ENCODE measurements at places on chromosomes 5 and 9.
A peak's percentile ranks its signal among the peaks of the same experiment; 100 is the strongest.

DNA sequence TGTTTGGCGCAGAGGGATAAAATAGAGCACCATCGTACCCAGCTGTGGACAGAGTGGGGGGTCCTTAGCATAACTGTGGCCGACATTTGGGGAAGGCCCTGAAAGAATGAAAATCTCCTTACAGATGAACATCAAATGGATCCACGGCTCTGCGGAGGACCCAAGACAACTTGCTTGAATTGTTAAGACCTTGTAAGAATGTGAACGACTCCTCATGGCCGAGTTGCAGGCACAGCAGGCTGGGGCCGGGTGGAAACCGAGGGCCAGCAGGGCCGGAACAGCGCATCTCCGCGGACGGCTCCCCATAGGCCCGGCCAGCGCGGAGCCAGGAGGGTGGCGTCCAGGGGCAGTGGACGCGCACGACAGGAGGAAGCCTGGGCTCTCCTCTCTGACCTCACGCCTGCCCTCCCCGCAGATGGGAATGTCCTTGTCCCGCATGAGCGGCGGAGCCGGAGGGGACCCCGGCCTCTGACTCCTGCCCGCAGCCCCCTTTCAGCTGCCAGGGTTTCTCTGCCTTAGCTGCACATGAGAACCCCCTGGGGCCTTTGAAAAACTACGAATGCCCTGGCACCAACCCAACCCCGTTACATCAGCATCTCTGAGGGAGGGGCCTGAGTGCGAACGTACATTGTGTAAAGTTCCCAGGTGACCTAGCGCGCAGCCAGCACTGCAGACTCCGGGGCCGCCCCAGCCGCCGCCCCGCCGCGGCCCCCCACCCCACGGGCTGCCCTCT, 36.2 kb upstream of the PTCH1 start:
- no peak overlapping the region for H3K27ac ChIP-seq
- H3K4me1 ChIP-seq: no peaks in the 10 kb centered on the region
- peaks cover 3% of the 10 kb centered on the region for H3K27me3 ChIP-seq
- H3K4me3 ChIP-seq: no peak overlapping the region
- DNase-seq: no peak
- H3K36me3 ChIP-seq: no peaks in the 10 kb centered on the region

DNA sequence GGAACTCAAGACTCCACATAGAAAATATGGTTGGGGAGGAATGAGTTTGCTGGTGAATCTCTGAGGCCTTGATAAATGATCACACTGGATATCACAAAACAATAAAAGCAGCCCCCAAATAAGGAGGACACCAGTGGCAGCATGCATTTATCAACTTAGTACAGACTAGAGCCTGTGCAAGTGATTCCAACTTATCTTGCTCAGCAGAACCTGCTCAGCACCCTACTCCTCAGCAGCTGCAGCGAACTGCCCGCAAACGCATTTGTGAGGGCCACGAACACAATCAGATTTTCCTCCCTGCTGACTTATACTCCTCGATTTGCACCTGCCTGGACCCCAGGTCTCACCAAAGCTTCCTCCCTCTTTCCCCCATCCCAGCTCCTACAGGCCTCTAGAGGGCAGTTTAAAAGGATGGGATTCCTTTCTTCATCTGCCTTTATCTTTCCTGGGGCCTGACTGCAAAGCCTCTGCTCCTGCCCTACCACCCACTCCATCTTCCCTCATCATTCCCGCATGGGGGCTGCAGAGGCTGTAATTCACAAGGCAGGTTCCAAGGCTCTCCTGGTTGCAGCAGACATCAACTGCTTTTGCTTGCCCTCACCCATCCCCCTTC, 41.2 kb downstream of the ANKS6 start:
- no peak overlapping the region for H3K27ac ChIP-seq
- no peak overlapping the region for H3K4me3 ChIP-seq
- no peaks in the 10 kb centered on the region for H3K4me1 ChIP-seq

DNA sequence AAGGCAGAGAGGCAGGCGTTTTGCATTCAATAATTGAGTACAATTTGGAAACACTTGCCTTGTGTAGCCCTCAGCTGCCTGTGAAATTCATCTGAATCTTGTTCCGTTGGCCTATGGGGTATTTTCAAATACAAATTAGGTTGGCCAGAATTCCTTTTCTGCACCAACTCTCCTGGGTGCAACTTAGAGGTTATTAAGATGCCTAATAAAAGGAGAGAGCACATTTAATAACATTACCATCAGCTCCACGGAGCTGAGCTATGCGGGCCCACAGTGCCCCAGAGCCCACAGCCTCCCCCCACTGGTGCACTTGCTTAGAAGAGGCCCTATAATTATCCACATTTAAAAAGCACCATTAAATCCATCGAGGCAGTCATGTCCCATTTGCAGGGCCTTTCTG, 367.6 kb upstream of the CLINT1 start:
- H3K27ac ChIP-seq: no peak overlapping the region
- H3K27me3 ChIP-seq: no peaks in the 10 kb centered on the region
- no peaks in the 10 kb centered on the region for H3K4me1 ChIP-seq

GRCh38 chr5:20088361-20088760, 100.4 kb upstream of the CDH18 start:
- H3K36me3 ChIP-seq: no peaks in the 10 kb centered on the region
- no peaks in the 10 kb centered on the region for H3K4me1 ChIP-seq
- no peak overlapping the region for H3K27ac ChIP-seq
- H3K27me3 ChIP-seq: no peaks in the 10 kb centered on the region
- no peak for DNase-seq

GRCh38 chr5:67792891-67793290, 422.7 kb upstream of the PIK3R1 start:
- no peak overlapping the region for H3K27ac ChIP-seq
- no peak for DNase-seq
- no peaks in the 10 kb centered on the region for H3K36me3 ChIP-seq

GRCh38 chr5:132387640-132388117, 18.2 kb downstream of the SLC22A5 start:
- no peak overlapping the region for H3K27ac ChIP-seq
- DNase-seq: no peak
- H3K4me3 ChIP-seq: no peak overlapping the region
- peaks cover 8% of the 10 kb centered on the region for H3K4me1 ChIP-seq

GRCh38 chr9:37812773-37813379, 12.3 kb downstream of the DCAF10 start:
- no peaks in the 10 kb centered on the region for H3K4me1 ChIP-seq
- H3K27ac ChIP-seq: no peak overlapping the region
- no peaks in the 10 kb centered on the region for H3K36me3 ChIP-seq
- H3K27me3 ChIP-seq: no peaks in the 10 kb centered on the region
- H3K4me3 ChIP-seq: no peak overlapping the region

DNA sequence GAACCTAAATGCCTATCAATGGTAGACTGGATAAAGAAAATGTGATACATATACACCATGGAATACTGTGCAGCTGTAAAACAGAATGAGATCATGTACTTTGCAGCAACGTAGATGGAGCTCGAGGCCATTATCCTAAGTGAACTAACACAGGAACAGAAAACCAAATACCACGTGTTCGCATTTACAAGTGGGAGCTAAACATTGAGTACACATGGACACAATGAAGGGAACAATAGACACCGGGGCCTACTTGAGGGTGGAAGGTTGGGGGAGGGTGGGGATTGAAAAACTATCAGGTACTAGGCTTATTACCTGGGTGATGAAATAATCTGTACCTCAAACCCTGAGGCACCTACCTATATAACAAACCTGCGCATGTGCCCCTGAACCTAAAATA, 22.4 kb upstream of the DEPDC1B start:
- no peak for DNase-seq
- H3K27ac ChIP-seq: no peak overlapping the region
- H3K4me1 ChIP-seq: no peaks in the 10 kb centered on the region
- H3K27me3 ChIP-seq: no peaks in the 10 kb centered on the region

- H3K36me3 ChIP-seq: peaks cover 23% of the 10 kb centered on the region
- no peaks in the 10 kb centered on the region for H3K27me3 ChIP-seq
- no peak overlapping the region for H3K4me3 ChIP-seq
- DNase-seq: no peak
- no peaks in the 10 kb centered on the region for H3K4me1 ChIP-seq
- no peak overlapping the region for H3K27ac ChIP-seq
Observed at GRCh38 chr5:172931001-172931536, 28.2 kb upstream of the RPL26L1 start.

DNA sequence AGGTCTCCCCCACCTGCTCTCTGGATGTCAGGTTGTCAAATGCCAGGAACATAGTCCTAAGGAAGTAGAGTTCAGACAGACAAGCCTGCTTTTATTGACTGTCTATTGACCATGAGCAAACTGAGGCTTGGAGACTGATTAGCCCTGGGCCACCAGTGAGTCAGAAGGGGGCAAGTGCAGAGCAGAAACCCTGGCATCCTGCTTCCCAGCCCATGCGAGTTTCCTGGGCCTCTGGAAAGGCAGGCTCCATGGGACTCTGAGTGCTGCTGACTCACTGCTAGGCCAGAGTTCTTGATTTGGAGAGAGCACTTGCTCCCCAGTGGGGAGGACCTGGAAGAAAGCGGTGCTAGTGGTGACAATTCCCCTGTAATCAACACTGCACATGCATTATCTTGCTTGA, 2.8 kb upstream of the HBEGF start:
- H3K4me1 ChIP-seq: peaks cover 9% of the 10 kb centered on the region
- no peak for DNase-seq
- H3K27me3 ChIP-seq: no peaks in the 10 kb centered on the region
- H3K36me3 ChIP-seq: no peaks in the 10 kb centered on the region
- no peak overlapping the region for H3K27ac ChIP-seq

- no peak overlapping the region for H3K27ac ChIP-seq
- H3K4me1 ChIP-seq: peaks cover 12% of the 10 kb centered on the region
- peaks cover 53% of the 10 kb centered on the region for H3K27me3 ChIP-seq
- DNase-seq: no peak
- H3K4me3 ChIP-seq: peak overlapping the region; percentile 50
Observed at GRCh38 chr5:115179394-115180164, 9.9 kb upstream of the TRIM36 start.

DNA sequence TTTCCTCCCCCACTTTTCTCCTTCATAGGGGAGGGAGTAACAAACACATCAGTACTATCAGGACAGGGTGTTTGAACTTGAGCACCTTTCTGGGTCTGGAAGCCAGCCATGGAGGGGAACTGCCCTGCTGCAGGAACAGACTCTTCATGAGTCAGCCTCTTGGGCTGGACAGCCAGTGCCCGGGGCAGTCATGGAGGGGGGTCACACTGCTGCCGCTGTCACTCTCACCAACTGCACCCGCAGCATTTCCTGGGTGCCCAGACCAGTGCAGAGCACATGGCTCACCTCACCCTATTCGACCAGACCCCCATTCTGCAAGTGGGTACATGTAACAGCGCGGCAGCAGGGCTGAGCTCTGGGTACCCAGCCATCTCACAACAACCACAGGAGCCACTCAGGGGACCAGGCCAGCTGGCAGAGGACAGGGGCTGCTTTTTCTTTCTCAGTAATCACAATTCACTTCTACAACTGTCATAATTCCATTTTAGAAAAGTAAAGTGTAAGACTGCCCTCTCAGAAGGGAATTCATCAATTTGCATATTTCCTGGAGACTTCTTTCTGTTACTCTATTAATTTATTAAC, 118.4 kb downstream of the CTNND2 start:
- no peaks in the 10 kb centered on the region for H3K36me3 ChIP-seq
- H3K4me3 ChIP-seq: no peak overlapping the region
- no peak for DNase-seq
- no peak overlapping the region for H3K27ac ChIP-seq
- H3K4me1 ChIP-seq: no peaks in the 10 kb centered on the region

- H3K36me3 ChIP-seq: no peaks in the 10 kb centered on the region
- H3K4me3 ChIP-seq: no peak overlapping the region
- H3K4me1 ChIP-seq: no peaks in the 10 kb centered on the region
Observed at GRCh38 chr9:16143947-16144890, 591.4 kb downstream of the CCDC171 start.

- no peak for DNase-seq
- no peaks in the 10 kb centered on the region for H3K36me3 ChIP-seq
- no peaks in the 10 kb centered on the region for H3K27me3 ChIP-seq
- no peaks in the 10 kb centered on the region for H3K4me1 ChIP-seq
Observed at GRCh38 chr5:100584069-100584468, 48.9 kb downstream of the FAM174A start.

GRCh38 chr5:142428773-142429473, 104.1 kb upstream of the SPRY4 start:
- no peak overlapping the region for H3K27ac ChIP-seq
- no peak overlapping the region for H3K4me3 ChIP-seq
- H3K27me3 ChIP-seq: no peaks in the 10 kb centered on the region
- DNase-seq: no peak
- H3K36me3 ChIP-seq: no peaks in the 10 kb centered on the region

DNA sequence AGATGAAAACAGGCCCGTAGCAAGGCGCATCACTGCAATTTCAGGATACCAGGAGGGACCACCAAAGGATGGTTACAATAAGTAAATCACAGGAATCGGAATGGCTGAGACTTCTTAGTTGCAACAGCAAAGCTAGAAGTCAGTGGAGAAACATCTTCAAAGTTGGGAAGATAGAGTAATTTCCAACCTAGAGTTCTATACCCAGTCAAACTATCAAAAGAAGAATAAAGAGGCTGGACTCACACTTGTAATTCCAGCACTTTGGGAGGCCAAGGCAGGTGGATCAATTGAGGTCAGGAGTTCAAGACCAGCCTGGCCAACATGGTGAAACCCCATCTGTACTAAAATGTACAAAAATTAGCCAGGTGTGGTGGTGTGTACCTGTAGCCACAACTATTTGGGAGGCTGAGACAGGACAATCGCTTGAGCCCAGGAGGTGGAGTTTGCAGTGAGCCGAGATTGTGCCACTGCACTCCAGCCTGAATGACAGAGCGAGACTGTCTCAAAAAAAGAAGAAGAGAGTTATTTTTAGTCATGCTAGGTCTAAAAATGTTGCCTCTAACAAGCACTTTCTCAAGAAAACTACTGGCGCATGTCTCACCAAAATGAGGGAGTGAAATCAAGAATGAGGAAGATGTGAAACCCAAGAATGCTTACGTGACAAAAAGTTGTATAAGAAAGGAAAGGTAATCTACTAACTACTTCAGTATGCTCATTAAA, 267.7 kb downstream of the DENND1A start:
- H3K4me3 ChIP-seq: no peak overlapping the region
- no peaks in the 10 kb centered on the region for H3K27me3 ChIP-seq
- no peak for DNase-seq
- H3K36me3 ChIP-seq: peaks cover 9% of the 10 kb centered on the region
- H3K4me1 ChIP-seq: no peaks in the 10 kb centered on the region

DNA sequence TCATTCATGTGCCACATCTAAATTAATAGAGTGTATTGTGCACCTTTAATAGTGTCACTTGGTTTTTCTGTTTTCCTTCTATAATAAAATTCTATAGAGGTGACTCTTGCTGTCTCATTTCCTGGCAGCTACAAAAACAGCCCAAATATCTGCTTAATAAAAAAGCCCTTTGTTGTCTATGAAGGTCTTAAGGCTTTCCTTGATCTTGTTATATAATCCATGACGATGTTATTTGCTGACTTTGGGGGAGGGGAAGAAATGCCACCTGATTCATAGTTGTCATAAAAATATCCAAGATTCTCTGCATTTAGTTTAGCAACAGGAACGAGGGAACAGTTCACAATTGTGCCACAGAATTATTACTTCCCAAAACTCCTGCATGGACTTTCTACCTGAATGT, 31.3 kb downstream of the CPEB4 start:
- no peak overlapping the region for H3K4me3 ChIP-seq
- no peaks in the 10 kb centered on the region for H3K36me3 ChIP-seq
